ENCODE measurements at places on chromosomes 12 and 14. TPM values are rescaled to one million over a fixed set of nuclear protein-coding genes. Genes with fewer than 3 reads are reported as not detected.

GRCh38 chr14:39322807-39323206 is 89.1 kb downstream of the MIA2 start:
- no peak overlapping the region for H3K4me3 ChIP-seq
- DNase-seq: no peak
- H3K4me1 ChIP-seq: no peaks in the 10 kb centered on the region
- no peaks in the 10 kb centered on the region for H3K36me3 ChIP-seq
- H3K27me3 ChIP-seq: no peaks in the 10 kb centered on the region

Gene TTLL5
- 27.5 TPM for total RNA-seq

DNA sequence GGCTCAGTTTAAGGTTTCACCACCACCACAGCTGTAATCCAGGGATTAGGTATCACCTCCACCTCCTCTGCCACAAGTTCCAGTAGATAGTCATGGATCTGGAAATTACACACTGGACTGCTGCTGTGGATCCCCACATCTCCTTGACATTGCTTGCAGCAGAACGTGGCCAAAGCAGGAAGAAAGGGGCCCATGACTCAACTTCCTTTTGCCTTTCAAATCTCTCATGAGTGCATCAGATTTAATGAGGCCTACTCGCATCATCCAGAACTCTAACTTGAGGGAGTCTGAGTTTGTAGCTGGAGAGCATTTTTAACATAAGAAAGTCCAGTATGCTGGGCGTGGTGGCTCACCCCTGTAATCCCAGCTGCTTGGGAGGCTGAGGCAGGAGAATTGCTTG is 29.2 kb upstream of the TMED10 start:
- H3K4me1 ChIP-seq: no peaks in the 10 kb centered on the region
- H3K27me3 ChIP-seq: no peaks in the 10 kb centered on the region
- H3K36me3 ChIP-seq: no peaks in the 10 kb centered on the region
- H3K4me3 ChIP-seq: no peak overlapping the region
- no peak overlapping the region for H3K27ac ChIP-seq

Gene TOX4
- total RNA-seq: 75.7 TPM

Gene CAPZA3
- total RNA-seq: not detected

DNA sequence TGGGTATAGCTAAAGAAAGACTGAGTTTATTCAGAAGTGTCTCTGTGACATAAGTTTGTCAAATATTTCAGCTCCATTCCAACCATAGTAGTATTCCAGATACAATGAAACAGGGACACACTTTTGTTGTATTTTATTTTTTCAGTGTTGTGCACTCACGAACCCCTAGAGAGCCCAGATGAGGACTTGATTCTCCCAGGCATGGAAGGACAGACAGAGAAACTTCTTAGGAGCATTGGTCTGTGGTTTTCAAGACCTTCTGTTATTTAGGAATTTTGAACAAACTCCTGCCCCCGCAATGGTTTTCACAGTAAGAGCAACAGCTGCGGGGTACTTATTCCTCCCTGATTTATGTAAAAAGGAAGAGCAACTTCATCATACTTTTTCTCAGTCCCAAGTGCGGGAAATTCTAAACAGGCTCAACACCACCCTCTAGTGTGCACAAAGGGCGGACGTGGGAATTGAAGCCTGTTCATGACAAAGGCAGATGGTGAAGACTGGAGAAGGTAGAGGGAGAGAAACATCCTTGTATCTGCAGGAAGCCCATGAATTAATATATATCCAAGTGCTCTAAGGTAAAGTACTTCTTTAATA is 147.6 kb downstream of the PAH start:
- no peak overlapping the region for H3K27ac ChIP-seq
- no peaks in the 10 kb centered on the region for H3K27me3 ChIP-seq
- H3K4me1 ChIP-seq: no peaks in the 10 kb centered on the region
- no peaks in the 10 kb centered on the region for H3K36me3 ChIP-seq

- no peak overlapping the region for H3K27ac ChIP-seq
- H3K27me3 ChIP-seq: no peaks in the 10 kb centered on the region
- no peaks in the 10 kb centered on the region for H3K4me1 ChIP-seq
- no peaks in the 10 kb centered on the region for H3K36me3 ChIP-seq
- H3K4me3 ChIP-seq: no peak overlapping the region
These were observed 12.8 kb downstream of the CLSTN3 start for GRCh38 chr12:7142809-7143465.

DNA sequence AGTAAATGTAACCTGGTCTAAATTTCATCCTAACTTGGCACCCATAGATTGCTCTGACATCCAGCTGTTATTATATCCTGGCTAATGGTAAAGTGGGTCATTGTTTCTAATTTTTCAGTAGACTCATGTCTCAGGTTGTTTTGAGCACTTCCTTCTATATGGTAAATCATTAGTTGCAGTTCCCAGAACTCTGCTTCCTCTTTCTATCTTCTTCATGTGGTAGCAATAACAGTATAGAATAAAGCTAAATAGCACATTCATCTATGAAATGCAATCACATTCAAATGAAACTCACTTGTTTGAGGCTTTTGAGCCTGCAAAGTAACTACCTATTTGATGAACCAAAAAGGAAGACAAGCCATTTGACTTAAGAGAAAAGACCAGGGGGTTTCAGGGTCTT is 65.1 kb upstream of the GZMB start:
- no peaks in the 10 kb centered on the region for H3K4me1 ChIP-seq
- DNase-seq: no peak
- no peak overlapping the region for H3K4me3 ChIP-seq
- no peaks in the 10 kb centered on the region for H3K36me3 ChIP-seq

DNA sequence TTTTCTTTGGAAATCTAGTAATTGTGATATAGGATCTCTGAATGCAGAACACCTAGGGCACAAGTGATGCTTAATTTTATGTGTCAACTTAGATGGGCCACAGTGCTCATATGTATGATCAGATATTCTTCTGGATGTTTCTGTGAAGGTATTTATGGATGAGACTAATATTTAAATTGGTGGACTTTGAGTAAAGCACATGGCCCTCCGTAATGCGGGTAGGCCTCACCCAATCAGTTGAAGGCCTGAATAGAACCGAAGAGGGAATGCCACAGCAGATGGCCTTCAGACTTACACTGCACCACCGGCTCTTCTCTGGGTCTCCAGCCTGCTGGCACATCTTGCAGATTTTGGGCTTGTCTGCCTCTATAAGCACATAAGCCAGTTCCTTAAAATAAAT is 60.0 kb downstream of the ETV6 start:
- no peak overlapping the region for H3K27ac ChIP-seq
- DNase-seq: no peak
- H3K36me3 ChIP-seq: no peaks in the 10 kb centered on the region
- H3K4me3 ChIP-seq: no peak overlapping the region
- H3K27me3 ChIP-seq: no peaks in the 10 kb centered on the region

Gene DGKA
- 74.1 TPM for total RNA-seq

- H3K36me3 ChIP-seq: no peaks in the 10 kb centered on the region
- no peaks in the 10 kb centered on the region for H3K27me3 ChIP-seq
- H3K27ac ChIP-seq: peak overlapping the region; percentile 34
- peak overlapping the region; percentile 88 for H3K4me3 ChIP-seq
- DNase-seq: peak; percentile 79
These were observed 827 bp downstream of the ALDH2 start for GRCh38 chr12:111767362-111768158.

Gene ESR2
- total RNA-seq: 0.10 TPM

- H3K27me3 ChIP-seq: no peaks in the 10 kb centered on the region
- H3K27ac ChIP-seq: no peak overlapping the region
- no peak overlapping the region for H3K4me3 ChIP-seq
- no peaks in the 10 kb centered on the region for H3K36me3 ChIP-seq
These were observed 13.0 kb upstream of the MFAP5 start for GRCh38 chr12:8675591-8676036.

Gene CEBPE
- total RNA-seq: 0.29 TPM

DNA sequence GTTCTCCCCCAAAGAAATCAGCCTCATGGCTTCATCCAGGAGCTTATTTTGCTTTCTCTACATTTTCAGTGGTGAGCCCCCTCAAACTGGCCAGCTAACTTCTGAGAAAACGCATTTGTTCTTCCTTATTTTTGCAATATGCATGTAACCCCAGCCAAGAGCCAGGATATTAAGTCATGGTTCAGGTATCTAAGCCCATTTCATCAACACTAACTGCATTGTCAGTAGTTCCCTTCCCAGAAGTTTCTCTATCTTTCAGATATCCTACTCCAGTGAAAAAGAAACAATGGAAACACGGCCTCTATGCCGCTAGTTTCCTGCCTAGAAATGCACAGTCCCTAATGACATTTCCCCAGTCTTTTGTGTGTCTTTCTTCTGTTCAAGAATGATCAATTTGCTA is 102.8 kb upstream of the RASSF8 start:
- peaks cover 3% of the 10 kb centered on the region for H3K27me3 ChIP-seq
- H3K4me1 ChIP-seq: no peaks in the 10 kb centered on the region
- no peak for DNase-seq
- H3K36me3 ChIP-seq: no peaks in the 10 kb centered on the region
- H3K4me3 ChIP-seq: no peak overlapping the region

GRCh38 chr14:77610553-77610952 is 5.9 kb downstream of the SPTLC2 start:
- H3K4me3 ChIP-seq: no peak overlapping the region
- no peak overlapping the region for H3K27ac ChIP-seq
- DNase-seq: no peak
- no peaks in the 10 kb centered on the region for H3K27me3 ChIP-seq
- H3K4me1 ChIP-seq: no peaks in the 10 kb centered on the region
- H3K36me3 ChIP-seq: no peaks in the 10 kb centered on the region

DNA sequence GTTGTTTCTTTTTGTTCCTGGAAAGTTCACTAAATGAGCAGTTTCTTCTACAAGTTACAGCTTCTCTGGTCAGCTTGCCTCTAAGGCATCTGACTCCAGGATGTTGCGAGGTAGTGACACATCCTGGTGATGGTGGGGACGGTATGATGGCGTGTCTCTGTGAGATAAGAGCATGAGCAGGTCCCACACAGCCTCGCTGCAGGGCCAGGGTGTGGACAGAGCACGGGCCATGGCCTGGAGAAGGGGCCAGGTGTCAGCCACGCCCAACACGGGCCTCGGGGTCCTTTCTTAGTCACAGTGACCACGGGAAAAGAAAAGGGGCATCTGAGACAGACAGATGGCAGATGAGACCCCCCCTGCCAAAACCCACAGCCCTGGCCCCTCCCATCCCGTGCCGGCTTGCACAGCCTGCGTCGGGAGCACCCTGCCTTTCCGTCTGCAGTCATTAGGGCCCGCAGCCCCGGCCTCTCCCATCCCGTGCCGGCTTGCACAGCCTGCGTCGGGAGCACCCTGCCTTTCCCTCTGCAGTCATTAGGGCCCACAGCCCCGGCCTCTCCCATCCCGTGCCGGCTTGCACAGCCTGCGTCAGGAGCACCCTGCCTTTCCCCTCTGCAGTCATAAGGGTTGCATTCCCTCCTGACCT is 79.3 kb upstream of the DYNC1H1 start:
- H3K4me1 ChIP-seq: no peaks in the 10 kb centered on the region
- H3K27ac ChIP-seq: no peak overlapping the region
- peaks cover 5% of the 10 kb centered on the region for H3K36me3 ChIP-seq
- no peaks in the 10 kb centered on the region for H3K27me3 ChIP-seq

Gene PLEKHG3
- 82.9 TPM for total RNA-seq

Gene DLGAP5
- total RNA-seq: not detected

- H3K36me3 ChIP-seq: no peaks in the 10 kb centered on the region
- H3K4me1 ChIP-seq: no peaks in the 10 kb centered on the region
- H3K27ac ChIP-seq: no peak overlapping the region
- no peak for DNase-seq
- no peak overlapping the region for H3K4me3 ChIP-seq
- H3K27me3 ChIP-seq: no peaks in the 10 kb centered on the region
These were observed 10.4 kb downstream of the PTGES3 start for GRCh38 chr12:56677680-56678079.

Gene OTX2
- not detected for total RNA-seq

DNA sequence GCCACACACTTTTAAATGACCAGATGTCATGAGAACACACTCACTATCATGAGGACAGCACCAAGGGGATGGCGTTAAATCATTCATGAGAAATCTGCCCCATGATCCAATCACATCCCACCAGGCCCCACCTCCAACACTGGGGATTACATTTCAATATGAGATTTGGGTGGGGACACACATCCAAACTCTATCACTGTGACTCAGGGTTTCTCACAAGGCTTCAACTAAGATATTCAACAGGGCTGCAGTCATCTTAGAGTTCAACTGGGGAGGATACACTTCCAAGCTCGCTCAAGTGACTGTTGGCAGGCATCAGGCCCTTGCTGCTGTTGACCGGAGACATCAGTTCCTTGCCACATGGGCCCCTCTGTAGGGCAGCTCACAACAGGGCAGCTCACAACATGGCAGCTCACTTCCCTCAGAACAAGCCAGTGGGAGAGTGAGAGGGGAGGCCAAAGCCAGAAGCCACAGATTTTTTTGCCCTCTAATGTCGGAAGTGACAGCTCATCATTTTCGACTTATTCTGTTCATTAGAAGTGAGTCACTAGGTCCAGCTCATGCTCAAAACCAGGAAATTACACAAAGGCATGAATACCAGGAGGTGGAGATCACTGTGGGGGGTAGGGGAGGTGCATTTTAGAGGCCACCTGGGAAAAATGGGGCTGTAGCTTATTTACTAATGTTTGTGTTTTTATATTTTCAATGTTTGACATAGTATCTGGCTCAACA is 50.8 kb upstream of the PTHLH start:
- no peak overlapping the region for H3K27ac ChIP-seq
- H3K4me1 ChIP-seq: no peaks in the 10 kb centered on the region
- H3K27me3 ChIP-seq: no peaks in the 10 kb centered on the region

DNA sequence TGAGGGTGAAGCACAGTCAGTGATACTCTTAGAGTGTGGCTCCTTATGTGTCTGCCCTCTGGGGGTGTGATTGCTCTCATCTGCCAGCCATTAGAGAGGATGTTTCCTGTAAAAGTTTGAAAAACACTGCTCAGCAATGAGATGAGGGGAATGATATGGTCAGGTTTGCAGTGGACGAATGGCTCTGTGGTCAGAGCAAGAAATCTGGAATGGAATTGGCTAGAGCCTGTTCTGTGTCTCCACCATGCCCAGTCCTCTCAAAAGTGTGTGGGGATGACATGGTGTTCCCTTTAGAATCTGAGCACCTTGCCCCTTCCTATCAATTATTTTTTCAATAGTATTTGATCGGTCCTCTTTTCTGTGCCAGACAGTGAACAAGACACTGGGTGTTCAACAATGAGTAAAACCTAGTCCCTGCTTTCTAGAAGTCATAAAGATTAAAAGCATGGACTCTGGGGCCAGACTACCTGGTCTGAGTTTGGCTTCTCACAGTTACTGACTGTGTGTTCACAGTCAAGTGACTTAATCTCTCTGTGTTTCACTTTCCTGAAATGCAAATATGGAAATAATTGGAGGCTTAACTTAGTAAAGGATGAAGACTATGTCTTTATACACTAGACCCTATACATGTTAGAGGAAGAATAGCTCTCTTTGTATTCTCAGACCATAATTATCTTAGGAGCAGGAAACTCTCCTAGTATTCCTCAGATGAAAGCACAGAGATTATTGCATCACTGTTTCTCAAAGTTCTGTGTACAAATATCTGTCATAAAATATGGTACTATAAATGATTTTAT is 1.6 kb downstream of the ACSS3 start:
- peaks cover 3% of the 10 kb centered on the region for H3K4me1 ChIP-seq
- H3K4me3 ChIP-seq: peak overlapping the region; percentile 83
- DNase-seq: no peak

All from aorta (tissue), 5 donors.